ENCODE measurements at places on chromosomes 6 and 20.
A peak's percentile ranks its signal among the peaks of the same experiment; 100 is the strongest.

- DNase-seq, result no peak
These were observed 391.8 kb downstream of the CDC5L start for GRCh38 chr6:44779130-44779826.

DNA sequence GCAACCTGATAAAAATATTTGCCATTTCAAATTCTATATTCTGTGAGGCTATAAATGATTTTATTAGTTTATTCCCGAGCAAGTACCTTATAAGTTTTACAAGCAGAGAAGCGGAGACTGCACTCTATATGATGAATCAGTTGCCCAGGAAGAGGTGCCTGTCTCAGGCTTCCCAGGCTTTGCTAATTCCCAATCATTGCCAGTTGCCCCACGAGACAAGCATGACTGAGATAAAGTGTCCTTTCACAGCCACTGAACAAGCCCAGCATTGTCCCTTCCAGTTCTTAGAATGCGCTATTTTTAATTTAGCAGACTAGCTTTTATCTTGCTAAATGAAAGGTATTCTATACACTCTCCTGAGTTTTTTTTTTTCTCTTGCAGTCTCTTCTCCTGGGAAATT, 260.7 kb downstream of the ALDH8A1 start:
- no peak for DNase-seq

- no peak for DNase-seq
These were observed 28.8 kb upstream of the HIVEP1 start for GRCh38 chr6:11983306-11983705.

DNA sequence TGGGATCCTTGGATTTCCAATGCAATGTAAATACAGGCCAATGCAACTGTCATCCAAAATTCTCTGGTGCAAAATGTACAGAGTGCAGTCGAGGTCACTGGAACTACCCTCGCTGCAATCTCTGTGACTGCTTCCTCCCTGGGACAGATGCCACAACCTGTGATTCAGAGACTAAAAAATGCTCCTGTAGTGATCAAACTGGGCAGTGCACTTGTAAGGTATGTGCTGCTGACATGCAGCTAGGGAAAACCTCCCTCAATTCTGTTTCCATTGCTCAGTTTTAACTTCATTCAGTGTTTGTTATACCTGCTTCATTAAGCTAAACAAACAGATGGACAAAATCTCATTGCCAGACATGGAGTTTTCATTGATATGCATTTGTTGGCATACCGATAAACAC, 397.1 kb downstream of the ARHGAP18 start:
- peak; percentile 75 for DNase-seq

GRCh38 chr6:154318721-154319120, 37.9 kb downstream of the IPCEF1 start:
- no peak for DNase-seq

GRCh38 chr6:24981386-24981760, 45.6 kb upstream of the RIPOR2 start:
- DNase-seq, result peak; percentile 41

DNA sequence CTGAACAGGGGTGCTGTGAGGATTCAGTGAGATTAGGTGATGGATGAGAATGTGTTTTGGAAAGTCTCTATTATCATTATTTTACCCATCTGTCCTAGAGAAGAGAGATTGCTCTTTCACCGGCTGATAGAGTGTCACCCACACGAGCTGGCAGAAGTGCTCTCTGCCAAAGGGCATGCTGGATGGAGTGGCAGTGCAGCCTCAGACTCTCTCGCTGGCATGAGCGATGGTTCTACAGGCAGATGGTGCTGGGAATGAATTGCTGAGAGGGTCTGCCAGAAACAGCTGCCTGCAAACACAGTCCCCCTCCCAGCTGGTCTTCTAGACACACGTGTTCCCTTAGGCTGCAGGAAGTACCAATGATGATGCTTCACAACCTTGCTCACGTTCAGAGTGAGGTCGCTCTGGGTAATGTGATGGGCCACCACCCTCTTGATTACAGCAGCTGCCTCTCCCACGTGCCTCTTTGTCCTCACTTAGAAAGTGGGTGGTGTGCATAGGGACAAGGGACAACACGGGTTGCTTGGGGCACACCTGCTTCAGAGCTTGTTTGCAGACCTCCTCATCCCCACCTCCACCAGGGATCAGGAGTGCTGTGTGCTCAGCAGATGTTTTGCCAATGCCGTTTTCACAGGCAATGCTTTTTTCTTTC, 84.7 kb downstream of the FOXA2 start:
- no peak for DNase-seq
